ENCODE measurements at places on chromosomes 4 and X.

GRCh38 chr4:69934150-69934549, 3.3 kb downstream of the CSN1S1 start:
- DNase-seq, result no peak

DNA sequence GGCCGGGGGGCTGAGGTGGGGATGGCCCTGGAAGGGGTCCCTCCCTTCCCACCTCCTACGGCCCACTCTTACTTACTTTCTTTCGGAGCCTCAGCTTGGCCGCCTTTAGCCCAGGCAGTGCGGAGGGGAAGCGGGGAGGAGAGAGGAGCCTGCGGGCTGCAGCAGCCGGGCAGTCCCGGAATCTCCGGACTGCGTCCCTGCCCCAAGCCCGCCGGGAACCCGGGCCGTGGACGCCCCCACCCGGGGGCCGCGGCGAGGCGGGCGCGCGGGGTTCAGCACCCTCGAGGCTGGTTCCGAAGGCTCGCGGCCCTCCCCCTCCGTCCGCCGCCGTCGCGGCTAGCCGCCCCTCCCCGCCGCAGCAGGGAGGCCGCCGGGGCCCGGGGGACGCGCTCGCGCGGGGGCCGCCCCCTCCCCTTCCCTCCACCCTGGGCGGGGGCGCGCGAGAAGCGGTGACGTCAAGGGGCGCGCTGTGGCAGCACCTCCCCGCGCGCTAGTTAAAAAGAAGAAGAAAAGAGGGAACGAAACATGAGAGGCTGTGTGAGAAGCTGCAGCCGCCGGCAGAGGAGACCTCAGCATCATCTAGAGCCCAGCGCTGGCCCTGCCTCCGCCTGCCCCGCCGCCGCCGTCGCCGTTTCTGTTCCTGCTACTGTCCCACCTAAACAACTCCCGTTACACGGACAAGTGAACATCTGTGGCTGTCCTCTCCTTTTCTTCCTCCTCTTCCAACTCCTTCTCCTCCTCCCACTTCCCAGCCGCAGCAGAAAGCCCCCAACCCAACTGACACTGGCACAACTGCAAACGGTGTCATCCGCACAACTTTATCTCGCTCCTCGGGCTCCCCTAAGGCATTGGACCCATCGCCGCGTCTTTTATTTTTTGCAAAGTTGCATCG, at the start of gene HHIP:
HHIP (plus strand) TSS at position 526 of the 892 bp plus-strand sequence. CDS start 520 bp downstream, outside the sequence.
- no peak for DNase-seq

DNA sequence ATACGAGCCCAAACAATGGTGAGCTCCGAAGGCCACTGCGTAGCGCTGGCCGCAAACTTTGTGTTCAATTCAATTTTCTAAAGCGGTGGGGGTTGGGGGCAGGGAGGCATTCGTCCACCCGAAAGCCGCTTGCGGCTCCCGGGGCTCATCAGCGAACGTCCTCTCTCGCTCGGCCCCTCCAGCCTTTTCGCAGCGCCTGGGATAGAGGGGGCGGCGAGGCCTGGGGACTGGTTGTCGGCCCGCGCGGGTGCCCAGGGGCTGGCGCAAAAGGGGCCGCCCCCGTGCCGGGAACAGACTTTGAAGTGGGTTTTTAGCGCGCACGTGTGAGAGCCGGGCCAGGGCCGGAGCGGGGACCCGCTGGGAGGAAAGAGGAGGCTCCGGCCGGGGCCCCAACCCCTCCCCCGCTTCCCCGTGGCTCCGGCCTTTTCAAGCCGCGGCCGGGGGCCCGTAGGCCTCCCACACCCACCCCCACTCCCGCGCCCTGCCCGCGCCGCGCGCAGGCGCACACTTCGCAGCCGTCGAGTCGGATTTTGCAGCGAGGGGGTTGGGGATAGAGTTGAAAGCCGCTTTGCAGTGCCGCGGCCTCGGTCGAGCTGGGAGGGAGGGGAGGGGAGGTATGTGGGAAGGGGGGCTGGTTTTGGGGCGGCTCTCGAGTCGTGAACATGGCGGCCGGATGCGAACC, 8.3 kb downstream of the ZIC3 start:
- no peak for DNase-seq

GRCh38 chrX:45232139-45232538, 31.5 kb upstream of the DIPK2B start:
- DNase-seq, result no peak

- no peak for DNase-seq
Measured at GRCh38 chr4:37661772-37662171, 24.4 kb downstream of the RELL1 start.

DNA sequence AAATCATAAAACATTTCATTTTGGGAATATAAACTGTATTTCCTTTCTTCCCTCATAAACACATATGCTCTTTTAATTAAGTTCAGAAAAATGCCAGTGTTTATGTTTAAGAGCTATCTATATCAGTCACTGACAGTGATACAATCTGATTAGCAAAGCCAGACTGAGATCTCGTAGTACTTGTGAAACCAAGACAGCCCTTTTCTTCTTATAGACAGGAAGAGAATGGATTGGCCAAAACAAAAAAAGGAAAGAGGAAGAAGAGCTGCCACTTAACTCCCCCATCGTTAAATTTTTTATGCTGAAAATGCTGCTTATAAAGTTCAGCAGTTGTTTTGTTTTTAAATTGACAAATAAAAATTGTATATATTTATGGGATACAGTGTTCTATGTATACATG, 87.4 kb downstream of the PLAC1 start:
- DNase-seq, result no peak

DNA sequence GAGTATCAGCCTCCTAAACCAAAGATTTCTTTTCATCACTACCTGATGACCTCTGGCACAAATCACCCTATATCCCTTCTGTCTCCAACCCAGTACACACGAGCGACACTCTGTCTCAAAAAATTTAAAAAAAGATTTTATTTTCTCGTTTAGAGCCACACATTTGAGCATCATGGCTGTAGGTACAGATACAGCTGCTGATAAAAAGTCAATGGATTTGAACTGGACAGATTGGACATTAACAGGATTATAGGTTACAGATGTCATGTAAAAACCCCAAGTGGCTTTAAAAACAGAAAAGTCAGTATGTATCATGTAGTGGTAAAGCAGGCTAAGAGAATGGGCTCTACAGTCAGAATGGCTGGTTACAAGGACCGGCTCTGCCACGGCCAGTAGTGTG, 171.1 kb downstream of the SCFD2 start:
- DNase-seq, result no peak

GRCh38 chr4:38686682-38687081, 22.7 kb downstream of the KLF3 start:
- no peak for DNase-seq

Data from 8988T (cell line).